ENCODE measurements at places on chromosomes 2 and 18. TPM values are rescaled to one million over a fixed set of nuclear protein-coding genes. Genes with fewer than 3 reads are reported as not detected.

DNAJC27 gene
- 1.8 TPM for total RNA-seq

PPP1CB gene
- 193 TPM for total RNA-seq

ASB18 gene
- not detected for total RNA-seq

INO80B gene
- 48.3 TPM for total RNA-seq

ASAP2 gene
- total RNA-seq, result 65.1 TPM

MRO gene
- 0.05 TPM for total RNA-seq

ADAM23 gene
- total RNA-seq, result 9.9 TPM

UGT1A4 gene
- 0.07 TPM for total RNA-seq

PJVK gene
- total RNA-seq, result 1.6 TPM

ZAP70 gene
- total RNA-seq, result not detected

PSMA8 gene
- not detected for total RNA-seq

SLC40A1 gene
- 1.5 TPM for total RNA-seq

WDPCP gene
- total RNA-seq, result 4.0 TPM

CCDC74B gene
- total RNA-seq, result 5.1 TPM

ESCO1 gene
- total RNA-seq, result 11.6 TPM

KIAA2012 gene
- total RNA-seq, result not detected

MAP3K20 gene
- 36.2 TPM for total RNA-seq

AOX1 gene
- 5.4 TPM for total RNA-seq

DNAJC5G gene
- total RNA-seq, result not detected

BBS5 gene
- 5.5 TPM for total RNA-seq

All from A549 treated with dexamethasone at 1 μM for 4 hours (cell line).